GM12865 (cell line): ENCODE measurements at places on chromosomes 2 and 18.

GRCh38 chr18:6561420-6561861, 146.7 kb upstream of the L3MBTL4 start:
- no peak for DNase-seq

GRCh38 chr18:48792611-48793380, 158.0 kb downstream of the SMAD7 start:
- DNase-seq: no peak

DNA sequence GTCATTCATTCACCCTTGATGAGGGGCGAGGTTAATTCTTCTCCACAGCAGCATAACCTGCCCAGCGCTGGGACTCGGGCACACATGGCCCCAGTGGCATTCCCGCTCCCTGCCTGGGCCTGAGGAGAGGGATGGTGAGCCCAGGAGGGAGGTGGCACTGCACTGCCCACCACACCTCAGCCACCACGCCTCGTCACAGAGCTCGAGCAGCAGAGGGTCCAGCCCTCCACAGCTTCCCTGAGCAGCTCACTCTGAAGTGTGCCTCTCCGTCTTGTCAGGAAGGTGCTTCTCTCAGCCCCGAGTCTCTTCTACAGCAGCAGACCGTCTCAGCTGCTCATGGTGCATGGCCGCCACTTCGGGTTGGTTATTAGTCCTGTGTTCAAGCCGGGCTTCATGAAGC, 34.9 kb downstream of the COA5 start:
- DNase-seq: no peak

- no peak for DNase-seq
Observed at GRCh38 chr2:42923580-42924417, 131.4 kb upstream of the HAAO start.

DNA sequence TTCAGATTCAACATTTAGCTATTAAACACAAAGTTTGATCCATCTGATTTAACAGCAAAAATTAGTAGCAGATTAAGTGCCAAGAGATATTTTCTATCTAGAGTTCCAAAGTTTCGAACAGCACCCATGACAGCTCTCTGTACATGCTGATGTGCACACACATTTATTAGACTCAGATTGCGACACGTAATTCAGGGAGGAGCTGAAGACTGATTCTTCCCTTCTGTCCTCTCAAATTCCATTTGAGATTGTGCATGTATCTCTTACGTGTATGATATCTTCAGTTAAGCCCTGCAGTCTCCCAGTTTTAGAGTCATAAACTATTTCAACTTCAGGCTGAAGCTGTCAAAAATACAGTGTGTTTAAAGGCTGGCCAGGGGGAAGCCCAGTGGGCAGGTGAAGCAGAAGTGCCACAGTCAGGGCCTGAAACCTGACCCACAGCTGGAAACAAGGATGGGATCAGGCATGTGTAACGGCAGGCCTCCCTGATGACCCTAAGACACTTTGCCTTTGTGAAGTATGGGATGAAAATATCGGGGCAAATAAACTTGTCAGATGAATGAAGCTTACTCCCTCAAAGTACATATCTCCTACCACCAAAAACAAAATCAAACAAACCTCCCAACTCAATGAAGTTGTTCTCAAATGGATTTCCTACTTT, 30.6 kb downstream of the CYB5A start:
- DNase-seq: no peak

DNA sequence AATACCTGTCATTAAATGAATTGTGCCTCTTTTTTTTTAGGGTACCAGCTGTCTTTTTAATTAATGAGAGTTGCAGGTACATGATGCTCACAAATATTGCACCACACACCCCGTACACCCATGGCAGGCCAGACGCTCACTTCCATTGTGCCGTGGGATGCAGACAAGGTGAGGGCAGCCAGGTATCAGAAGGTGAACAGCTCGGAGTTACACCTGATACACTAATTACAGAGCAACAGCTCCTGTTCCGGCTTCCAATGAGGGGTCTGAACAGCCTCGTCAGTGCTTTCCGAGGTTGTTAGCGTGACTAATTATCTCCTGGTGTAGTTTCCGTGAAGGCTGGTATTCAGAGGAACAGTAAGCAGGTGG, 442.8 kb downstream of the ZNF516 start:
- no peak for DNase-seq

DNA sequence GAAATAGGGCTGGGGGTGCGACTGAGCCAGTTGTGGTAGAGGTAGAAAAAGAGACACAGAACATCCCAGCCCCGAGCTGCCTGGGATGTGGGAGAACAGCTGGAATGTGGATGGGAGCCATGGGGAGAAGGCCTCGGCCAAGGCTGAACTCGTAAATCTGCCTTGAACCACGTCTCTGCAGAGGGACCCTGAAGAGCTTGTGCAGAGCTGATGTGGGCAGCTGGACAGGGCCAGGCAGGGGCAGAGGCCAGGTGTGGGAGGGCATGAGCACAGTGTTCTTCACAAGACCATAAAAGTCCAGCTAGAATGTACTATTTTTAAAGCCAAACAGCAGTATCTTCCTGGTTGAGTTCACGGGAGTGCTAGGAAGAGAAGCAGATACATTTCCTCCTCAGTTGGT, 5.7 kb downstream of the TCF23 start:
- no peak for DNase-seq
